Stimulated activated CD8-positive, alpha-beta memory T cell treated with anti-CD3 and anti-CD28 coated beads, Interleukin-7, amount 100 ng/mL, for 48 hours (primary cell): ENCODE measurements at places on chromosomes 2 and 18.

DNA sequence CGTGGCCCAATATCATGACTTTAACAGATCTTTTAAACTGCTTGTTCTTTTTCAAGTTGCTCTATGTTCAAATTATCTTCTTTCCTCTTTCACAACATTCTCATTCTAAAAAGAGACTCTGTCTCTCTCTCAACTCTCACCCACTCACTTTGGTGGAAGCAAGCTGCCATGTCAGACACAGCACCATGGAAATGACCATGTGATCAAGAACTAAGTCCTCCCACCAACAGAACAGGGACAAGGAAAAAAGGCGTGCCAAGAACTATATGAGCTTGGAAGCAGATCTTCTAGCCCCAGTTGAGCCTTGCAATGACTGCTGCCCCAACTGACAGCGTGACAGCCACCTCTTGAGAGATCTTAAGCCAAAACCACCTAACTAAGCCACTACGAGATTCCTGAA lies 23.9 kb downstream of the BAZ2B start:
- DNase-seq, result no peak

DNA sequence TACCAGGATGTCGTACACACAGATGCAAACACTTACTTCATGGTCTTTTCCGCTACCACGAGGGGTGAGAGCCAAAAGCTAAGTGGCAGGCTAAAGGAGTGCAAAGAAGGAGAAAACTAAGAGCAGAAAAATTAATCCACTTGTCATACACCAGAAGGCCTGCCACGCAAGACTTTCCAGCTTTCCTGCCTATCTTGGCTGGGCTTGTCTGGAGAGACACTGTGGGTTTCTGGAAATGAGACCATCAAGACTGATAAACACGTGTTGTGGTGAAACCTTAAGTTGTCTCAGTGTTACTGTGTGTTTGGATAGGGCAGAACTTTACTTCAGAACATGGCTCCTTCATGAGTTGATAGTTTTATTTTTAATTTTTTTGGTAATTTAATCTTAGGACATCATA lies 175.6 kb downstream of the FMNL2 start:
- no peak for DNase-seq

DNA sequence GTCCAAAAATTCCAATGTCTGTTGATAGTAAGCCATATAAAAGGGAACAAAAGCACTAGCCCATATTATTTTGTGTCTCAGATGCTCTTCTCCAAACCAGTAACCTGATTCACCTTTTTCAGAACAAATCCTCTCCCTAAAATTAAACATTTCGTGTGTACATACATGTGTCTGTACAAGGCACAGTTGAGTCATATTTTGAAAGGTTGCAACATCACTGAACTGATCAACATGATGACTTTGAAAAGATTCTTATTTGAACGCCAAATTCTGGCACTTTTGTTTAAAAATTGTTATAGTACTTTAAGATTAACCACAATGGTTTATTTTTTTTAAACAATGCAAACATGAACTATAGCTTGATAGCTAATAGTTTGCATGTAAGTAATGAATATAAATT lies 102.5 kb downstream of the RIT2 start:
- DNase-seq, result no peak

DNA sequence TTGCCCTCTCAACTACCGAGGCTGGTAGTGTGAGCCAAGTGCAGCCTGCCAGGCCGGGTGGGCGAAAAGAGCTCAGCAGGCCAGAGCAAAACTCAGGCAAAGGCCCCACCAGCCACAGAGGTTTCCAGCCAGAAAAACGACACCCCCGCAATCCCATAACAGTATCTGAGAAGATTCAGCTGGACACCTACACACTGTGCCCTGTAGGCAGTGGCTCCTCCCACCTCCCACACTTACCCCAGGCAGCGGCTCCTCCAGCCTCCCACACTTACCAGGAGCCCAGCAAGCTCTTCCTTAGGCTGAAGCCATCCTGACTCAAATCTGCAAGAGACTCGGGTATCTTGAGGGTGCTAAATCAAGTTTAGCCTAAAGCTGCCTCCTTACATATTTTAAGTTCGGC lies 15.6 kb upstream of the TMEM18 start:
- no peak for DNase-seq

GRCh38 chr2:226772389-226773179 lies 27.0 kb downstream of the IRS1 start:
- no peak for DNase-seq

DNA sequence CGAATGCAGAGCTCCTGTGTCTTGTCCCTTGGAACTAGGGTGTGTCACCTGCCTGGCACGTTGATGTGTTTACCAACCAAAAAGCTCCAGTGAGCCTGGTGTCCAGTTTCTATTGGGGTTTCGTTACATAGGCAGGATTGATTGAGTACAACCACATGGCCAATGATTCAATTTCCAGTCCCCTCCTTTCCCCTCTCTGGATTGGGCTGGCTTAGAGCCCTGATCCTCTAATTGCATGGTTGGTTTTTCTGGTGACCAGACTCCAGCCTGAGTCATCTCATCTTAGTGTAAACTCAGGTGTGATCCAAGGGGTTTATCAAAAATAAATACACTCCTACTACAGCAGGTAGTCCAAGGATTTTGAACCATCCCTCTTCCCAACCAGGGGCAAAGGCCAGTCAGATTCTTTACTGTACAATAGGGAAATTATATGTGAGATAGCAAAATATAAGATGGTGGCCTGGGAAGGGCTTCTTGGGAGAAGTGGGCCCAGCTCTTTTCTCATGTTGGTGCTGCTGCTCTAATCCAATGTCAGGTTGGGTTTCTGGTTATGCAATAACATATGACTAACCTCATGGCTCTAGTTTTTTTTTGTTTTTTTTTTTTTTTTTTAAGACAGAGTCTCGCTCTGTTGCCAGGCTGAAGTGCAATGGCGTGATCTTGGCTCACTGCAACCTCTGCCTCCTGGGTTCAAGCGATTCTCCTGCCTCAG lies 64.7 kb upstream of the MGAT5 start:
- no peak for DNase-seq

GRCh38 chr2:47560107-47560819 lies 157.3 kb downstream of the MSH2 start:
- no peak for DNase-seq

- no peak for DNase-seq
Measured at GRCh38 chr2:197007716-197008628, 81.5 kb upstream of the PGAP1 start.

DNA sequence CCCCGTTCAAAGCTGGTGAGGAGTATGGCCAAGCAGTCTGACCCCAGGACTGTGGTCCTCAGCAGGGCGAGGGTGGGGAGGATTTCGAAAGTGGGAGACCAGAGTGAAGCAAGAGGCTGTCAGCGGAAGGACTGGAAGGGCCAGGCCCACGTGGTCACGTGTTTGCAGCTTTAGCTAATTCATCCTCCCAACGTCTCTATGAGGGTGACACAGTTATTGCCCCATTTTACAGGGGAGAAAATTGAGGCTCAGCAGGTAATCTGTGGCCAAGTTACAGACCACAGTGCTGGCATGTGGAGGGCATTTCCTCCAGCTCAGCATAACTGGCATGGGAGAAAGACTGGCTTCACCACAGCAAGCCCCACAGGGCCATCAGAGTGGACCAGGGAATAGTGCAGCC lies 45.4 kb upstream of the LTBP1 start:
- DNase-seq, result no peak

GRCh38 chr2:7016601-7017211 lies 99.5 kb downstream of the RNF144A start:
- no peak for DNase-seq

GRCh38 chr2:217835931-217836891 lies 166.6 kb downstream of the TNS1 start:
- no peak for DNase-seq

- DNase-seq, result no peak
Measured at GRCh38 chr2:127650041-127650784, 4.3 kb downstream of the GPR17 start.

- no peak for DNase-seq
Measured at GRCh38 chr2:160581035-160581434, 87.4 kb upstream of the RBMS1 start.

GRCh38 chr2:117378653-117379052 lies 435.8 kb upstream of the DDX18 start:
- no peak for DNase-seq

- no peak for DNase-seq
Measured at GRCh38 chr2:67340133-67341011, 56.8 kb upstream of the ETAA1 start.

GRCh38 chr2:30336978-30337841 lies 105.9 kb downstream of the LBH start:
- peak; percentile 37 for DNase-seq

- no peak for DNase-seq
Measured at GRCh38 chr2:16645775-16646559, 19.7 kb downstream of the CYRIA start.

DNA sequence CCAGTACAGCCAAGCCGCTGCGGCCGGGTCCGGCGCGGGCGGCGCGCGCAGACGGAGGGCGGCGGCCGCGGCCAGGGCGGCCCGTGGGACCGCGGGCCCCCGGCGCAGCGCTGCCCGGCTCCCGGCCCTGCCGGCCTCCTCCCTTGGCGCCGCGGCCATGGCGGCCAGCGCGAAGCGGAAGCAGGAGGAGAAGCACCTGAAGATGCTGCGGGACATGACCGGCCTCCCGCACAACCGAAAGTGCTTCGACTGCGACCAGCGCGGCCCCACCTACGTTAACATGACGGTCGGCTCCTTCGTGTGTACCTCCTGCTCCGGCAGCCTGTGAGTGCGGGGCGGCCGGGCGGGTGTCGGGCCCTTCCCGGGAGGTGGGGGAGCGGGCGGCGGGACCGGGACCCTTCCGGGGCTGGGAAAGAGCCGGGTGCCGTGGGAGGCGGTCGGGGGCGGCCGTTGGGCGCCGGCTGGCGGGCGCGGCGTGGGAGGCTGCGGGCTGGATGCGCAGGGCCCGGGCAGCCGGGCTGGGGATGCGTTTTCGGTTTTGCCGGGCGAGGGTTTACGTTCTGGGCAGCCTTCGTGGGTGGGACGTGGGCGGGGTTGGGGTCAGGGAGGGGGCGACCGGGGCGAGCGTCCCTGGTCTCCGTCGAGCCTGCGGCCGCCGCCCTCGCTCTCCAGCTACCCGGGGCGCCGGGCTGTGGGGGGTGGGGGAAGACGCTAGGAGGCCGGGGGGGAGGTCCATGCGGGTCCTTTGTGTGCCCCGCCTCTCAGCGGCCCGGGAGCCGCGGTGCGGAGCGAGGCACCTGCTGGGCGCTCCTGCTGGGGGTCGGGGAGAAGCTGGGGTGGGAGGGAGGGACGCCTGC lies 537 bp downstream of the AGFG1 start:
- no peak for DNase-seq

DNA sequence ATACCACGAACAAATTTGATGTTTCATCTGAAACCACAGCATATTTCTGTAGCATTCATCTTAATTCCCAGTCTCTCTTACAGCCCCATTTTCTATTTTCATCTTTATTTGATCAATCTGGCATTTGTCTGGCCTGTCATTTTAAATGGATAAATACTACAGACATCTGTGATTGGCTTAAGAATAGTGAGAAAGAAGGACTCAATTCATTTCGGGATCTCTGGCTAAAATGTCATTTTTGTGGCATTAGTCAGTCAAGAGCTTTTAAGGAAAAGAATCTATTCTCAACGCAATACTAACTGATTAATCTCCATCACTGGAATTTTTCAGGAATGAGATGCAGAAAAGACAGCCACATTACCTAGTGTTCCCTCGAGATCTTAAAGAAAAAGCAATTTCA lies 585.9 kb downstream of the IRS1 start:
- no peak for DNase-seq
